ENCODE measurements at places on chromosomes 4 and X.
A peak's percentile ranks its signal among the peaks of the same experiment; 100 is the strongest.

DNA sequence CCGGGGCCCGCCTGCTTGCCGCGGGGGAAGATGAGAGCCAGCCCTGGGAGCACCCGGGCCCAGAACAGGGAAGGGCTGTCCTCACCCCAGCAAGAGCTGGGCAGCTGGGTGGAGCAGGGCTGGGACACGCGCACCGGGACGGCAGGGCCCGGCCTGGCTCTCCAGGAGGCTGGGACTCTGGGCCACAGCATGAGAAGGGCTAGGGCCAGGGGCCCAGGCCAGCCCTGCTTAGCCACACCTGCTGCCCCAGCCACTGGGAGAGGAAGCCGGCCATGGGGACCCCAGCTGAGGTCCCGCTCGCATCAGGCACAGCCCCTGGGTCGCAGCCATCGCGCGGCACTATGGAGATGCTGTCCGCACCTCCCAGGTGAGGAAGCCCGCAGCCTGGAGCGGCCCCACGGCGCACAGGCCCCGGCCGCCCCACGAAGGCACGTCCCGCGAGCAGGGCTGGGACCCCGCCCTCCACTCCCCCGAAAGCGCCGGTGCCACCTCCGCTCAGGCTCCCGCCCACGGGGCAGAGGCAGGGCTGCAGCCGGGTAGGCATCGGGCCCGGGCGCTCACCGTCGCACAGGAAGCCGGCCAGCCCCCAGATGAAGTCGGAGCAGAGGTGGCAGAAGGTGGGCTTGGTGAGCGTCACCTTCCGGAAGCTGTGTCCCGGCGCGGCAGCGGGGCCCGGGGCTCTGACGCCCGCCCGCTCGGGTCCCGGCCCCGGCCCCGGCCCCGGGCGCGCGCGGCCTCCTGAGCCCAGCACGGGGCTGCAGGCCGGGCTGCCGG, 531 bp downstream of the DGKQ start:
- DNase-seq = no peak

DNA sequence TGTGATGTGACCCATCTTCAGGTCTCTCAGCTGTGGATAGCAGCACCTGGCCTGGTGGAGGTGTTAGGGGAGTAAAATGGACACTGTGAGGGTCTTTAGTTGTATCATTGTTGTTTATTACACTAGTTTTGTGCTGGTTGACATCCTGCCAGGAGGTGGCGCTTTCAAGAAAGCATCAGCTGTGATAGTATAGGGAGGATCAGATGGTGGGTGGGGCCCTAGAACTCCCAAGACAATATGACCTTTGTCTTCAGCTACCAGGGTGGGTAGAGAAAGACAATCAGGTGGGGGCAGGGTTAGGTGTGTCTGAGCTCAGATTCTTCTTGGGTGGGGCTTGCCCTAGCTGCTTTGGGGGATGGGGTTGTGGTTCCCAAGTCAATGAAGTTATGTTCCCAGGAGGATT, 162.8 kb downstream of the PPP1R2C start:
- no peak for DNase-seq

DNA sequence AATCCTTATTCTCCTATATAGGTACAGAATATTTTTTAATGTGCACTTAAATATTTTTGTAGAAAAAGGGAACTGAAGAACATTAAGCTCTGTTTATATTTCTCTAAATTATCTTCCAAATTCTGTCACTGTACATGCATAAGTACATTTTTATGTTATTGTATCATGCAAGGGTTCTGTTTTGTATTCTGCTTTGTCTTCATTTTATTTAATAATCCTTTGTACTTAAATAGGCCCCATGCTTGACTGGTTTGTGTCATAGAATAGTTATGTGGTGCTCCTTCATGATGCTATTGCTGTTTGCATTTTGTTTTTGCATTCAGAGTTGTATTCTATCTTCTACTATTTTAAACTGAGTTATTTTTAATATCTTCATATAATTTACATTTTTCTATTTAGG, 111.9 kb upstream of the EDNRA start:
- DNase-seq = peak; percentile 34

- no peak for DNase-seq
These were observed 23.2 kb upstream of the MRFAP1 start for GRCh38 chr4:6617246-6617645.

GRCh38 chr4:73620115-73620792, at the start of gene RASSF6:
RASSF6 (minus strand) TSS chr4:73620436; CDS start chr4:73611795, 8,641 bp downstream.
- DNase-seq = peak; percentile 27

- DNase-seq = no peak
These were observed 297.3 kb downstream of the DHX15 start for GRCh38 chr4:24287096-24287495.

DNA sequence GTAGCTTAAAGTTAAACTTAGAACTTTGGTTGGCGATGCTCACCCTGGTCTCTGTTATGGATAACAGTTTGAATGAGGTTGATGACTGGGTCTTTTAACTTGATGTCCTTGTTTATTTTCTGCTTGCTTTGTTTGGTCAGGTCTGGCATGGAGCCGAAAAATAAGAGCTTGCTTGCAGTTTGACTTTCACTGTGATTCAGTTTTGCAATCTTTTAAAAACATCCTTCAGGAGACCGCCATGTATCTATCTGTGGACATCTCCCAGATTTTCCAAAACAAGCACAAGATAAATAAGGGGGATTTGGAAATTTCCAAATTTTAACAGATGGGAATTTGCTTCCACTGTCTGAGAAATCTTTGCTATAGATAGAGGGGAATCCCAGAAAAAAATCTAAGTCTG, 246.7 kb downstream of the PALLD start:
- peak; percentile 89 for DNase-seq

- no peak for DNase-seq
These were observed 393 bp downstream of the SH3KBP1 start for GRCh38 chrX:19886883-19887531.

GRCh38 chr4:47786958-47787370, 50.9 kb downstream of the CORIN start:
- peak; percentile 21 for DNase-seq

DNA sequence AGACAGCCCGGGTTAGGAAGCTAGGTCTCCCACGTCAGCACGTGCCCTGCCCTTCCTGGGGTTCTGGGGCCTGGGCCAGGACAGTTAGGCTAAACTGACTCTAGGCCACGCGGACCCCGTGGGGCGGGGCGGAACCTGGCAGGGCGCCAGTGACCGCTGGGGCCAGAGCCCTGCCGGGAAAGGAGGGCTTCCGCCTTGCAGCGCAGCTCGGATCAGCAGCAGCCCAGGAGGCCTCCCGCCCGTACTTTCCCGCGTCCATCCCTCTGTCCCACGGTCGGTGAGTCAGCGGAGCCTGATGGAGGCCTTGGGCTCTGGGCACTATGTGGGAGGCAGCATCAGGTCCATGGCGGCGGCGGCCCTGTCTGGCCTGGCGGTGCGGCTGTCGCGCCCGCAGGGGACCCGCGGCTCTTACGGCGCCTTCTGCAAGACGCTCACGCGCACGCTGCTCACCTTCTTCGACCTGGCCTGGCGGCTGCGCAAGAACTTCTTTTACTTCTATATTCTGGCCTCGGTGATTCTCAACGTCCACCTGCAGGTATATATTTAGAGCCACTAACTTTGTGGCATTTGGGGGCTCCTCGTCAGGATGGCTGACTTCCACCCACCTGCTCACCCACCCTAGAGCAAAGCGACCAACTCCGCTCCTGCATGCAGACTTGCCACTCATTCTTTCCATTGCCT, at the start of gene SMIM10:
Gene SMIM10, plus strand, starts transcription at position 191 of the 681 bp plus-strand sequence. Its CDS starts 105 bp downstream, at position 296.
- DNase-seq = peak; percentile 88

DNA sequence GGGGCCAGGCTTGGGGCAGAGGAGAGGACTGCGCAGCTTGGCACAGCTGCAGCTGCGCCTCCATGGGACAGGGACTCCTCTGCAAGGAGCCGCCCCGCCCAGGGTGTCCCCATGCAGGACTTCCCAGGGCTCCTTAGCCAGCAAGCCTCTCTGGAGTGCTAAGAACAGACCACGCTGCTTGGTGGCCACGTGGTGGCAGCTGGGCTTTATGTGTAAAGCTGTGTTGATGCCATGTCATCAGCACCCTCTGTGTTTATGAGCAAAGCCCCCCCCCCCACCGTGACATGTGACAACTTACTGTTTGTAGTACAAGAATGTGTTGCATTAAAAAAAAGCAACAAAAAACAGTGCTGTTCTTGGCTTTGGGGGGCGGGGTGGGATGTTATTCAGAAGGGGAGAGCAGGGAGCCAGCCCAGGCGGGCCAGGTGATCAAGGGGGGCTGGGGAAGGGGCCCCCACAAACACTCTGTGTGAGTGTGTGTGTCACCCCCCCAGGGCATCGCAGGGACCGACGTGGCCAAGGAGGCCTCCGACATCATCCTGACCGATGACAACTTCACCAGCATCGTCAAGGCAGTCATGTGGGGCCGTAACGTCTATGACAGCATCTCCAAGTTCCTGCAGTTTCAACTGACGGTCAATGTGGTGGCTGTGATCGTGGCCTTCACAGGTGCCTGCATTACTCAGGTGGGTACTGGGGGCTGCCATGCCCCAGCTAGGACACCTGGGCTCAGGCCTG, 40.3 kb downstream of the ATP2B3 start:
- DNase-seq = no peak

DNA sequence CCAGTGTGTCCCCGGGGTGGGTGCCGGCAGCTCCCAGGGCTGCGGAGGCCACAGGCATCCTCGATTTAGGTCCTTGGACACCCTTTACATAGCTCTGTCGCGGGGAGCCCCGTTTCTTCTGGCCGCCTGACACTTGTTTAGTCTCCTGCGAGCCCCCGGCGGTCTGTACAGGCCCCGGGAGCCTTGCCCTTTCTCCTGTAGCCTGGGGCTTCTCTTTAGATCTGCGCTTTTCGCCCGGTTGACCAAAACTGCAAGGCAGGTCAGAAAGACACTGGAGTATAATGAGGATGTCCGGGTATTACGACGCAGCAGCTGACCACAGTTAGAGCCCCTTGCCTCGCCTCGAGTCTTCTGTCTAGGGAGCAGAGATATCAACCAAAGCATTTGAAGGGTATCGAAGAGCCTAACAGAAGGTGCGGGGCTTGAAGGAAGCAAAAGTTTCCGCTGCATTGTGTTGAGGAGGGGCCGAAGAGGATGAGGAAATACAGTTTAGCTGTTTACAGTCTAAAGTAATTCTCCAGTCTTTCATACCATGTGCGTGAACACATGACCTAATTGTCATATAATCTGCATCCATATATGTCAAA, 479 bp downstream of the BRCC3 start:
- peak; percentile 8 for DNase-seq

DNA sequence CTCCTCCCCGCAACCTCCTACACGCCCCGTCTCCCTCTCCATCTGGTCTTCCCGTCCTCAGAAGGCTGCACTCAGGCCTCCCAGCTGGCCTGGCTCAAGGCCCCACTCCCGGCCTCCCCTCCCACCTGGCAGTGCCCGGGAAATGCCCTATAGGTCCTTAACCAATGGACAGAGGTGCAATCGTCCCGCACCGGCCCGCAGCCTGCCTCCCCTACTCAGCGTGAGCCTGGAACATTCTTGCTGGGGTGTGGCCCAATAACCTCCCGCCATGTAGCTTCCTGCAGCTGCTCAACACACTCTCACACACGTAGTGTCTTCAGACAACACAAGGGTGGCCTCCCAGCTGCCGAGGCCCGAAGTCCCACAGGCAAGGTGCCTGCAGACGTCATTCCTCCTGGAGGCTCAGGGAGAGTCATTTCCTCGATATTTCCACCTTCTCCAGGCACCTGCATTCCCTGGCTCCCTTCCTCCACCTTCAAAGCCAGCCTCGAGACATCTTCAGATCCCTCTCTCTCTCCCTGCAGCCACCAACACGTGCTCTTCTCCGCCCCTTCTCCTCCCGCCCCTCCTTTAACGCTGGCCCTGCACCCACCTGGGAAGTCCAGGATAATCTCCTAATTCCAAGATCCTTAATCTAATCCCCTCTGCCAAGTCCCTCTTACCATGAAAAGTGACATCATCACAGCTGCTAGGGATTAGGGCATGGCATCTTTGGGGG, 56.2 kb downstream of the ADRA2C start:
- DNase-seq = peak; percentile 20

DNA sequence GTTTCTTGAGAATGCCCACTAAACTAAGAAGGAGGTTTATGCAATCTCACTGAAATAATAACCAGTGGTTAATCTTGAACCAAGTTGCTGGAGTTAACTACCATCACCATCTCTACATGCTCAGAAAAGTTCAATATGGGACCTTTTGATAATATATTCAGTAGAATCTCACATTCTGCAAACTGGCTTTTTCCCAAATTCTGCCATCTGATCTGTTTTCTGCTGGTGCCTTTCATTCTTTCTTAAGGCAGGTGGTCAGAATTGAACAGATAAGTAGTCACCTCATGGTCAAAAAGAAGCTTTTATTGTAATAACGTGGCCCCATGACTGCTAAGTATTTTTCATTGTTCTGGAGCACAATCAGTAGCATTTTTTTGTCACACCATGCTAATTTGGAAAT, 229.0 kb upstream of the GK2 start:
- DNase-seq = no peak

- DNase-seq = peak; percentile 14
These were observed 20.9 kb downstream of the CLRN2 start for GRCh38 chr4:17535906-17536305.

DNA sequence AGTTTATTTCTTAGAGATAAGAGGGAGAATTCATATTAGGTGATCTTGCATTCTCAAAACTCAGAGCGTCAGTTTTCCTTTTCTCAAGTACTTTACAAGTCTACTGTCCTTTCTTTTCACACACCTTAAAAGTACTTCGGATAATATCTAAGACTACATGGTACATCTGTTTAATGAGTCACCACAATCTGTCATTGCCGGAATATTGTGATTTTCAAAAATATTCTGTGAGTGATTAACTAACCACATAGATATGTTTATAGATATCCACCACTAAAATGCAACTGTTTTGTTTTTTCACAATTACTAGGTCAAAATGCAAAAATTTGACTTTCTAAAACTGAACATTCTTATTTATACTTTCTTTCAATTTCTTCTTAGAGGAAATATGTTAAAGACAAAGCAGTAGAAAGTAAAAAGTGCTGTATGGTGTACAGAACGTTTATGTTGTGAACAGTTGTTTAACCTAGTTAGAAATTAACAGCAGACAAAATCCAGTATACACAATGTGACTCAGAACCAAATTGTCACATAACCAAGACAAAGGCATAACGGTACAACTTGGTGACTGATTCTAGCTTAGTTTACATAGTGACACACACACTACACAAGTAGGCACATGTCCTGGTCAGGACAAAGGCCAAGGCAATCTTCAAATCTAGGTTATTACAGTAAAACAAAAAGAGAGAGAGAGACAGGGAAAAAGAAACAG, 482.9 kb downstream of the NAF1 start:
- DNase-seq = peak; percentile 69

DNA sequence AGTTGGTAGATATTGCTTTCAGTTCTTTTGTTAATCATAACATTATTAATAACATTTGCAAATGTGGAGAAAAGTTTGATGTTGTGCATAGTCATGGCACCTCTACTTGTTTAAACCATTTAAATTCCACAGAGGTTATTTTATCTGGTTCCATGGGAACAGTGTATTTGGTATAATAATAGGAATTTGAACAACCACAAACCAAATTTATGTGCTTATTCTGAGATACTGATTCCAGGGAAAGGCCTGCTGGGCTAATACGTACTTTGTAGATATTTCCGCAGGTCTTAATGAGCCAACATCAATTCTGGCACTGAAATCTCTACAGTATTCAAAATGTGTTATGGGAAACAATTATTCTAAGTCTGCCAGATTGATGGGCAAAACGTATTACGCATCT, 319.0 kb downstream of the DKK2 start:
- DNase-seq = peak; percentile 19
